AG10803 (cell line): ENCODE measurements at places on chromosomes 5 and 9.

DNA sequence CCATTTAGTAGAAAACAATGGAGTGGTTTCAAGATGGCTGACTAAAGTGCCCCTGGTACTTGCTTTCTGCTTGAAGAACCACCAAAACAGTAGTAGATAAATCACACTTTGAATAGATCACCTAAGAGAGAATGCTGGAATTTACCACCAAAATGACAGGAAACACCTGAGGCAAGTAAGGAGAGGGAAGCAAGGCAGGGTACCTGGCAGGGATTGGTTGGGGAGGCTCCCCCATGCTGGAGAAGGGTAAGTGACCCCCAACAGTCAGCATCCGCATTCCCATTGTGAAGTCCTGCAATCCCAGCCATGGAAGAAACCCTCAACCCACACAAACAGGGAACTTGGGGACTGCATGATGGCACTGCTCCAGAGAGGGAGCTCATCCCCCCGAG is 105.5 kb downstream of the PLPP1 start:
- DNase-seq: no peak

DNA sequence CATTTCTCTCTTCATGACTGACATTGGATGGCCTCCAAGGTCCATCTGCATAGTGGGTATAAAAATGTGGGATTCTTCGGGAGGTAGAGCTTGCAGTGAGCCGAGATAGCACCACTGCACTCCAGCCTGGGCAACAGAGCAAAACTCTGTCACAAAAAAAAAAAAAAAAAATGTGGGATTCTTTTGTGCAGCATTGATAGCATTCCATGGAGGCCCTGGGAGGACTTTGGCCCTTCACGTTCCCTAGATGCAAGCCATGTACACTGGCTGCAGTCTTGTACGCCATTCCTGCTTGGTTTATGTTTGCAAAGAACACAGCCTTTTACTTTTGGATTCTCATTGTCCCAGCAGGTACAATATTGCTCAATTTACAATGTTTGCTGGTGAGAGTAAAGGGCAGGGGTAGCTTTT is 157.8 kb downstream of the SLCO4C1 start:
- no peak for DNase-seq

DNA sequence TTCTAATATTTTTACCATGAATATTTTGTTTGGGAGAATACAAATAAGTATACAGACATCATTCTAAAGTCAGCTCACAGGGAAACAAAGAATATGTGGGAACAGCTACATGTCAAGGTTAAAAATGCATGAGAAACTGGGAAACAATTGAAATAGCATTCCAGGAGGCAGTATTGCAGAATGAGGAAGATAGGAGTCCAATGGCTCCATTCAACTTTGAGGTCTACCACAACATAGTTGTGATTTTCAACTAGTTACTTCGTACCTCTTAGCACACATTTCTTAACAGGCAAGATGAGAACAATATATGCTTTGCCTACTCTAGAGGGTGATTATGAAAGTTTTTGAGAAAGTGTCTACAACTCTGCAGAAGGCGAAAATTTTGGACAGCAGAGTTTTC is 35.2 kb upstream of the CAST start:
- DNase-seq: peak; percentile 98

GRCh38 chr5:168659286-168659847 is 80.2 kb upstream of the PANK3 start:
- no peak for DNase-seq

DNA sequence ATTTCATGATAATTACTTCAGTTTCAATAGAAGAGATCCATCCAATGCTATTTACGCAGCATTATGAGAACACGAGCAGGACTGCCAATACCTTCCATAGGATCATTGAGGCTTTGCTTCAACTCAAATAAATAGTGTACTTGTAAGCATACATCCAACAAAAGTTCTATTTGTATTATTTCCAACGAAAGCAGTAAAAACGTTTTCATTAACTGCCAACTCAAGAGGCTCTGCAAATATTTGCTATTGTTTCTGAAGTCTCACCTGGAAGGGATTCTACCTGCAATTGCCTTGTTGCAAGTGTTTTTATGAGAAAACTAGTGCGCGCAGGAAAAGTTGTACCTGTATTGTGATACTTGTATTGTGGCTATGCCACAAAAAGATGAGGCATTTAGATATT is 11.0 kb upstream of the GNPDA1 start:
- no peak for DNase-seq

- DNase-seq: no peak
Measured at GRCh38 chr9:30301271-30301963, 2083.0 kb upstream of the ACO1 start.

- DNase-seq: peak; percentile 96
Measured at GRCh38 chr5:150645070-150645700, 4.7 kb downstream of the SYNPO start.

GRCh38 chr9:14136646-14137370 is 177.1 kb downstream of the NFIB start:
- no peak for DNase-seq

GRCh38 chr5:168455201-168455600 is 31.1 kb upstream of the RARS1 start:
- no peak for DNase-seq

DNA sequence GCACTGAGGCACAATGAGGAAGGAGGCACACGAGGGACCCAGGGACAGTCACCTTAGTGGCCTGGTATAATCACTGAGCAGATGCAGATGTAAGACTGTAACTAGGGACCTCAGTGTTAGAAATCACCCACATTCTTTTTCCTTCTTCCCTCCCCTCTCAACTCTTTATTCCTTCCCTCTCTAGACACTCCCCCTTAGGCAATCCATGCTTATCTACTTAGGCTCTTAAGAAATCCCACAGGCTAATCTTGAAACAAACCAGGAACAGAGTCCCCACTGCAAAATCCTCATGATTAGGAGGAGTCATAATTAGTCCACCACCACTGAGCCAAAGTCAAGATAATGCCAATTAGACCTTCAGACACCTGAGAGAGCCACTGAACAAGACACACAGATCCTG is 84.7 kb downstream of the ELAVL2 start:
- DNase-seq: no peak

DNA sequence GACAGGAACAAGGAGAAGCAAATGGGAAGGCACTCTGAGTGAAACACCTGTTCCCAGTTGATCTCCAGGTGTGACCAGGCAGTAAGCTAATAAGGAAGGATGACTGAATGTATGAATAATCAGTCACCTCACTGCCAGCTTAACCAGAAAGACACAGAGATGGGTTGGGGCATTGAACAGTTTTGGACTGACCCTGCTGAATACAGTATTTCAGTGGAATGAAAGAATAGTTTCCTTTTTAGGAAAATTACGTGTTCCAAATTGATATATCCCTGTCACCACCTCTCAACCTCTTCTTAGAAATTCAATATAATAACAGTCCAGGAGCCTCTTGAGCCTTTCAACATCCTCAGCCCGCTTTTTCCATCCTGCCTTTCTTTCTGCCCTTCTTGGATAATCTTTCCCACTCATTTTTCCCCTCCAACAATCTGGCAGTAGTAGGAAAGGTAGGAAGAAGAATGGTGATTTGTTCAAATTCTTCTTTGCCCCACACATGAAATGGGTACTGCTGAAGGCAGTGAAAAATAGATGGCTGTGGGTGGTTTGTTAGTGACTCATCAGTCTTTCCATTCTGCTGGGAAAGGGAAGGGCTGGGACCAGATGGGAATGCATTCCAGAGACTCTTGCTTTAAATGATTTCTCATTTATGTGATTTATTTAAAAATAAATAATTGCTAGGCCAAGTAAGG is 117.9 kb downstream of the ZSWIM6 start:
- peak; percentile 96 for DNase-seq

DNA sequence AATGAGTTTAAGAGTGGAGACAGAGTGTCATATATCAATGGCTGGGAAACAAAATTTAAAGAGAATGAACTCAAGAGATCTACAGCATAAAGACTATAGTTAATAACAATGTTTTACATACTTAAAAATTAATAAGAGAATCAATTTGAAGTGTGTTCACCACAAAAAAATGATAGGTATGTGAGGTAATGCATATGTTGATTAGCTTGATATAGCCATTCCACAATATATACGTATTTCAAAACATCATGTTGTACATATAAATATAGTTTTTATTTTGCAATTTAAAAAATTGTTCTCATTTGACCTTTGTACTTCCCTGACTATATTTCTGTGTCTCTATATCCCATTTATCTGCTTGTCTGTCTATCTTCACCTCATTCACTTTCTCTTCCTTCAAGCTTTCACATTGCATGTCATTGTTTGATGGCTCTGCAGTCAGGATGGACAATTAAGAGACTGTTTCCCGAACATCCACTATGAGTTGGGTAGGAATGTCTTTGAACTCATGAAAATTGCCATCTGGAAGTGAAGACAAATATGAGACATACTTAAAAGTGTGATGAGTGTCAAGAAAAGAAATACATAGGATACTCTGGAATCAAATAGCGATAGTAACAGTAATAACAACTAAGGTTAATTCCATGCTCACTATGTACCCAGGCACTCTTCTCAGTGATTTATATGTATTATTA is 359.9 kb upstream of the ACTBL2 start:
- no peak for DNase-seq

DNA sequence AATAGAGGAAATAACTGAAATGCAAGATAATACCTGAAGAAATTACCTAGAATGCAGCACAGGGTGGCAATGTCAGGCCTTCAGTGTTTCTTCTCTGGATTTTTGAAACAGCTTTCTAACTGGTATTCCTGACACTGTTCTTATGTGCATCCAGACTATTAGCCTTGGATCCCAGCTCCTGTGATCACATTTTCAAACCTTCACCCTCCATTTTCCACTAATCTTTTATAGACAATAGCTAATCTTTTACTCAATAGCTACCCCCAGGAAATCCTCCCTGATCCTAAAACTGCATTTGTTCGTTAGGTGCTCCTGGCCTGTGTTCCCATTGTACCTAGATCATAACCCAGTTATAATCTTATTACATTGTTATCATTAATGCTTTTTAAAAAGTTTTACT is 101.5 kb upstream of the DHFR start:
- no peak for DNase-seq

GRCh38 chr5:150293091-150293941 is 3.7 kb upstream of the CAMK2A start:
- no peak for DNase-seq

DNA sequence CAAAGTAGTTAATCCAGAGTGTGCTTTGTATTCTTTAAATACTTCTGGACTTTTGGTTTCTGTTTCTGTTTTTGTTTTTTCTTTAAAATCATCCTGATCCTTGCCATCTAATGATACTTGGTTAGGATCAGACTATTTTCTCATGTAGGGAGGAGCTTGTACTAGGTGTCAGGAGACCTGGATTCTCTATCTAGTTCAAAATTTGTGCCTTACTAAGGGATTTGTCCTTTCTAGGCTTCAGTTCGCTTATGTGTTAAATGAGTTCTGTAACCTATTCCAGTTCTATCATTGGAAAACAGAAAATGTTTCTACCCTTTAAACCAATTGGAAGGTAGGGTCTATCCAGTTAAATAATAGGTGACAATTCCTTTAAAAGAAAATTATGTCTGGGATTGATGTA is 3.3 kb upstream of the MEF2C start:
- DNase-seq: no peak

DNA sequence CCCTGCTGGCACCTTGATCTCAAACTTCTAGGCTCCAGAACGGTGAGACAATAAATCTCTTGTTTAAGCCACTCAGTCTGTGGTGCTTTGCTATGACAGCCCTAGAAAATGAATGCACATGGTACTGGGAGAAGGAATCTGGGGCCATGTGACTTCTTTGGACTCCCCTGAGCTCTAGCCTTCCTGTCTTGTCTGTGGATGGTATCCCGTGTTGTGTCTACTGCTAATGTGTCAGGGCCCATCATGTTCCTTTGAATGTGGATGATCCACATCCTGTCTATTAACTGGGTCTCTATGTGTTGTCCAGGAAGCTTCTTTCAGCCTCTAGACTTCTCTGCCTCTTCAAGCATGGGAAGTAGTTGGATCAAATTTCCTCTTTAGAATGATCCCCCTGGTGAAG is 25.1 kb downstream of the IL7R start:
- no peak for DNase-seq

- no peak for DNase-seq
Measured at GRCh38 chr5:96111080-96111756, 149.6 kb upstream of the ELL2 start.

DNA sequence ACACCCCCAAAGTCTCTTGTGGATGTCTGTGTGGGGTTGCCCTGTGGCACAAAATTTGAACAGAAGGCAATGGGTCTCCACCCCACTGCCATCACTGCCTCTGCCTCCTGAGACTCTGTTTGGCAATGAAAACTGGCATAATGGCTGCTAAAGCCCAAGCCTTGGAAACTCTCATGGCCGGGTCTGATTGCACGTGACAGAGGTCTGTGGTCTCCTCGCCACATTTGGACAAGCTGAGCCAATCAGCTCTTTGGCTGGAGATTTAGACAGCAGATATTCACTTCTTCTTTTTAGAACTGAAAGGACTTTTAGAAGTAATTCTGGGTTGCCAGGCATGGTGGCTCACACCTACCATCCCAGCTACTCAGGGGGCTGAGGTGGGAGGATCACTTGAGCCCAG is 5.5 kb downstream of the GGTA1 start:
- no peak for DNase-seq

DNA sequence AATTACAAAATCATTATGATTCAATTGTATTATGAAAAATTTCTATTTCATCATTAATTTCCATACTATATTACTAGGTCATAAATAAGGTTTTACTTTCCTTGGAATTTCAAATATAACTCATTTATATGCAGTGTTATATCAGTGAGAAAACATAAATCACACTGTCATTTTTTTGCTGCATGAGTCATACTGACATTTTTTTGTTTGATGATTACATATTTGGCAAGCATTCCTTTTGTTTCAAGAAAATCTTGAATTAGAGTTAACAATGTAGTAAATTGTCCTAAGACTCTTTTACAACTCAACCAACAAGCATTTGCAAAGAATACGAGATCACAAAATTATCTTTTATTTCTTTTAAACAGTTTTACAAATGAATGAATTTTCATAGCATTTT is 298.4 kb upstream of the SEMA6A start:
- DNase-seq: no peak

DNA sequence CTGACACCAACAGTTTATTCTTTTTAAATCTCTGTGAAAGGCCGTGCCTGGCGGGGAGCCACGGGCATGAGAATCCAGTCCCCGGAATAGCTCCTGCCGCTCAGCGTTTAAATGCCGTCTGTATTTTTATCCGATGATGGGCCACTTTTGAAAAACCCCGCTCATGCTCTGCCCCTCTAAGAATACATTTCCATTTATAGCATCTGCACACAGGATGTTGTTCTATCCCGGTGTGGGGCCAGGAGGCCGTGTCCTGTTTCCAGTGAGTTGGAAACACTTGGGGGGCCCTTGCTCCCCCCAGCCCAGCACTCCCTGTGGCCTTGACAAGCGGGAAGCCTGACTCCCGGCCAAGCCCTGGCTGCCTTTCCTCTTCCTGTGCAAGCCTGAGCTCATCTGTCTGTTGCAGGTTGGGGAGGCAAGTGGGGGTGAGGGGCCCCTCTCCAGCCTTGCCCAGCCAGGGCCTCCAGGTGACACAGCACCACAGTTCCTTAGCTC is 39.0 kb downstream of the ERGIC1 start:
- peak; percentile 45 for DNase-seq

DNA sequence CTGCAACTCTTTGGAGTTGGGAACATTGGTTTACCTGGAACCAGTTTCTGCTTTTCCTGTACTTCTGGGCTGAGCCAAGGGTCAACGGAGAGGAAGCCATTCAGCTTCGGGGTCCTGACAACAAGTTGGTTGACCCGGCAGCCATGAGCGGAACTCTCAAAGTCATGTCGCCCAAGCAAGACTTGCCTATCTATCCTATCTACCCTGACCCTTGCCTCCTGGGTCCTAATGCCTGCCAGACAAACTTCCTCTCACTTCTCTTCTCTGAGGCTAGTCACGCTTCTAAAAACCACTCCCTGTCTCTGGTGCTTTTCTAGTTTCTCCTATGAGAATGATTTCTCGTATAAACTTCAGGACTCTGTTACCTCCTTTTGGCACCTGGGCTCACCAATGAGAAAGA is 44.7 kb upstream of the CRHBP start:
- no peak for DNase-seq
